ENCODE measurements at places on chromosomes 5 and 9. TPM values are rescaled to one million over a fixed set of nuclear protein-coding genes. Genes with fewer than 3 reads are reported as not detected.

The TMOD1 gene
- total RNA-seq, result 0.18 TPM

The MEF2C gene
- total RNA-seq, result 17.5 TPM

The C1QTNF3 gene
- total RNA-seq, result 1.6 TPM

The SPZ1 gene
- total RNA-seq, result not detected

The B4GALT1 gene
- 220 TPM for total RNA-seq

The ADCY2 gene
- not detected for total RNA-seq

The IL3 gene
- total RNA-seq, result not detected

The PCDHGC5 gene
- 0.65 TPM for total RNA-seq

The BAAT gene
- not detected for total RNA-seq

The SPINK6 gene
- not detected for total RNA-seq

The SEMA6A gene
- 8.9 TPM for total RNA-seq

The SOX30 gene
- not detected for total RNA-seq
